ENCODE measurements at places on chromosomes 4 and X.

GRCh38 chr4:102736636-102737549 is 23.9 kb downstream of the MANBA start:
- DNase-seq, result no peak

DNA sequence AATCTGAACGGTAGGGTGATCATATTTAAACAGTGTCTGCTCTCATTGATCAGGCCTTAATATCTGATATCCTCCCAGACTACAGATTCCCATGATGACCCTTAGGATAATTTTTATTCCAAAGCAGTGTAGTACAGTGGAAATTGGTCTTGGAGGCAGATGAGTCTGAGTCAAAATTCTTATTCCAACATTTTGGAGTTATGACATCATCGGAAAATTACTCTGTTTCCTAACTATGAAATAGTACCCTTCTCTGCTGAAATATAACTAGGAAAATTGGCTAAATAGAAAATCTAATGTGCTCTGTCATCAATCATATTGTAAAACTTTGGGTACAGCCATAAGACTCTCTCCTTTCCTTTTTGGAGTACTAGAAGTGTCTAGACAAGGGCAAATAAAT is 583.3 kb downstream of the STPG2 start:
- no peak for DNase-seq

DNA sequence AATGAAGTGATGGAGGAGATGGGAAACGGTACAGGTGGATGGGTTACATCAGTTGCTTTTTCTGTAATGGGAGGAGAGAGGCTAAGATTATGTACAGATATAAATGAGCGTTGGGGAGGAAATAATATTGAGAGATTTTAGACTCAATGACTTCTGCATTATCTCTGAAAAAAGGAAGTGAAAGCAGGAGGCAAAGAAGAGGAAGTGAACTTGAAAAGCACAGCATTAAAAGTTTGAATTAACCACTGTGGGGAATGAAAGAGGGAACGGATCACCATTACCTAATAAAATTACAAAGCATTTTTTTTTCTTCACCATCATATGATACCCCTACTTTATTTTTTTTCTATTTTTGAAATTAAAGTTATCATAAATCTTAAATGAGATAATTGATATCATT is 1025.5 kb downstream of the RPA4 start:
- DNase-seq, result no peak

DNA sequence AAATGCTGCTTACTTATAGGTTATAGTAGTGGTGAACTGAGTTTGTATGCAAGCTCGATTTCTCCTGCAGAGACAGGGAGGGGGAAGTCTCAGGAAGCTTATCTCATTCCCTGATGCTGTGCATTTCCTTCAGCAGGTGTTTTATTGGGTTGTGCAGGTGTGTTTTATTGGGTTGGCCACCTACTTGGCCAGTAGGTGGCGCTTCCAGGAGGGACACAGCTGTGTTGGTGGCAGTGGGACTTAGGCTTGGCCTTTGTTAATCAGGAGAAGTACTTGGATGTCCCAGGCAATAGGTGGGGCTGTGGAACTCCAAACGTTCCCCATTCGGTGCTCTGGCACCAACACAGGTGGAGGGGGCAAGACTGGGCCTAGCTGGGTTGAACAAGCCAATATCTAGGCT is 196.0 kb upstream of the DCAF8L1 start:
- DNase-seq, result no peak

DNA sequence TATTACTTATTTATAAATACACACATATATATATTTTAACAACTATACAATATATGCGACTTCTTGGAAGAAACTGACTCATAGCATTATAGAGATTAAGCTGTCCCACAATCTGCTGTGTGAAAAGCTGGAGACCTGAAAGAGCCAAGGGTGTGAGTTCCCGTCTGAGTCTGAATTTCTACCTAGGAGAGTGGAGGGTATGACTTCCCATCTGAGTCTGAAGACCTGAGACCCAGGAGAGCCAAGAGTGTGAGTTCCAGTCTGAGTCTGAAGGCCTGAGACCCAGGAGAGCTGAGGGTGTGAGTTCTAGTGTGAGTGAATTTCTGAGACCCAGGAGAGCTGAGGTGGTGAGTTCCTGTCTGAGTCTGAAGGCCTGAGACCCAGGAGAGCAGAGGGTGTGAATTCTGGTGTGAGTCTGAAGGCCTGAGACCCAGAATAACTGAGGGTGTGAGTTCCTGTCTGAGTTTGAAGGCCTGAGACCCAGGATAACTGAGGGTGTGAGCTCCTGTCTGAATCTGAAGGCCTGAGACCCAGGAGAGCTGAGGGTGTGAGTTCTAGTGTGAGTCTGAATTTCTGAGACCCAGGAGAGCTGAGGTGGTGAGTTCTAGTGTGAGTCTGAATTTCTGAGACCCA is 8.9 kb upstream of the P2RY8 start:
- no peak for DNase-seq

DNA sequence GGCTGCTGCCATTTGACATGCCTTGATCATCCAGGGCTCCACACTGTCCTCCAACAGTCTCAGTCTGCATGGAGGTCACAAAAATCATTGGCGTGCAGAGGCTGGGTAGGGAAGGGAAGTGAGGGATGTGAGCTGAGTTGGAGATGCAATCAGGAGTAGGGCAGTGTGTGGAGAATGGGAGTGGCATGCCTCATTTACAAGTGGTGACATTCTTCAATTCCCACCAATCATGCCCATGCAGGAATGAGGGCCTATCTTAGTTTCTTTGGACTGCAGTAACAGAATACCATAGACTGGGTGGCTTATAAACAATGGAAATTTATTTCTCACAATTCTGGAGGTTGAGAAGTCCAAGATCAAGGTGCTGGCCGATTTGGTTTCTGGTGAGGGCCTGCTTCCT is 94.9 kb upstream of the PJA1 start:
- DNase-seq, result no peak

DNA sequence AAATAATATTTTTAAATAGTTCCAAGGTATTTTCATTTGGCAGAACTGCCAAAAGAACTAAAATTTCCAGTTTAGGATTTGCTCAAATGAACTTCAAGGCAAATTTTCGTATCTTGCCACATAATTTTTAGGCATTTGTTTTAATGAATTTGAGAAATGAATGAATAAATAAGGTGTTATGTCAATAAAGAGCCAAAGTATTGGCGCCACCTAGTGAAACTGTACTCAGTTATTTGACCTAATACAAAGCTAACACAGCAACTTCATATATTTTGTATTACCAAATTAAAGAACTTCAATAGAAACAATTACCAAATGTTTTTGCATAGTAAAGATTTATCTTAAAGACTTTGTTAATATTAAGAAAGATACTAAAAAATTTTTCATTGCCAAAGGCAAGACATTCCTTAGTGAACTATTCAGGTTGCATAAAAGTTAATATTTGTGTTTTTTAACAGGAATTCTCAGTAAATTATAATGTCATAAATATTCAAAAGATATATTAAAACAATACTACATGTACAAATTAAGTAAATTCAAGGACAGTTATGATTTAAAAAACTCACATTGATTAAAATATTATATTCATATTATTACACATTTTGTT is 50.3 kb downstream of the STPG2 start:
- DNase-seq, result no peak

DNA sequence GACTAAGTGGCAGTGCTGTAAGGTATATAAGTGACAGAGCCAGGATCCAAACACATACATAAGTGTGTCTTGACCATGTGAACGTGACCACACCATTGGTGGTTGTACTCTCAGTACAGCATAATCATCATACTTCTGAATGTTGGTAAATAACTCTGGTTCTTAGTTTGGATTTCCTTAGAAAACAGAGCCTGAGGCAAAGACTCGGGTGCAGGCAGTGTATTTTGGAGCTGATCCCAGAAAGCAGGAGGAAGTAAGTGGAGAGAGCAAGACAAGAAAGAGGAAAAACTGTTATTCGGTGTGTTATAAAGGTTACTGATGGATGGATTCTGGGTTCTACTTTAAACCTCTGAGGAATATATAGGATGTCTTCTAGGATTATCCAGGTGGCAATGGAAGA is 127.9 kb downstream of the SLC39A8 start:
- no peak for DNase-seq

DNA sequence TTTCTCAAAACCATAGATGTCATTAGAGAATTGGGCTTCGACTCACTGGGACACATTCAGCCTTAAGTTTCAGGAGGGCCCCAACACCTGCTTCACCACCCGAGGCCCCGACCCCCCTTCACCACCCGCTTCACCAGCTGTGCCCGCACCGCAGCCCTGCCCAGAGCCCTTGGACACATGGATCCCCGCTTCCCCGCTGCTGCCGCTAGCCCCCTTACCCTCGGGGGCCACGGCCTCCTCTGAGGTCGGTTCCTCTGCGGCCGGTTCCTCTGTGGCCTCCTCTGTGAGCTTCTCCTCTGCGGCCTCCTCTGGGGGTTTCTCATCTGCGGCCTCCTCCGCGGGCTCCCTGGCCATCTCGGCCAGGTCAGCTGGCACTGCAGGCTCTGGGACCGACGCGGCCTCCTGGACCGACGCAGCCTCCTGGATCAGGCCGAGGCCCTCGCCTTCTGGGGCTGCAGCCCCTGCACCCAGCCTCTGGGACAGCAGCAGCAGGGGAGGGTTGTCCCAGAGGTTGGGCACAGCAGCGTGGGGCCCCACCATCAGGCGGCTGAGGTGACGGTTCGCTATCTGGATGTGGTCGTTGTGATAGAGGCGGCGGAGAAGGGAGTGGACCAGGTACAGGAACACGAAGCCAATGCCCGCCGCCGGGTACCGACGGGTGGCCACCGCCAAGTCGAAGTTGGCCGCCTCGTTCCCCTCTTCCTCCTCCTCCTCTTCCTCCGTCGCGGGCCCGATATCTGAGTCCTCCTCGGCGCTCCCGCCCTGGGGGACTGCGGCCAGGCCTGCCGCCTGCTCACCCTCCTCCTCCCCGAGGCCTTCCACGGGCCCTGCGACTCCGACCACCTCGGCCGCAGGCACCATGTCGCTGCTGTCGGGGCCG is 748 bp downstream of the CT47B1 start:
- no peak for DNase-seq

DNA sequence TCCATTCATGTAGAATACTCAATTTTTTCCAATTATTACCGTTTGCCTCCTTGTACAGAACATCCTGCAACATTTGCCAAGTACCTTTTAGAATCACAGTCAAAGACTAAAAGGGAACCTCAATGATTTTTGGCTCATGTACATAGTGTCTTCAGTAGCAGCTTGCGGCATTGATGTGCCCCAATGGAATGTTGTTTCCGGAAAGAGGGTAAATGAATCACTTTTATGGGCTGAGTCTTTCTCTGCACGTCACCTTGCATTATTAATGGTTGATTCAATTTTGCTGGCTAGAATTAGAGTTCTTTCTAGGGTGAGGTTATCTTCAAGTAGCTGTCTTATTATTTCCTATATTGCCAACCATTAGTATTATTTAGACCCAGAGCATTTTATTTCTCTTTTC is 116.9 kb upstream of the GABRA2 start:
- DNase-seq, result no peak

- no peak for DNase-seq
These were observed 2.6 kb downstream of the UNC5C start for GRCh38 chr4:95546221-95546620.

DNA sequence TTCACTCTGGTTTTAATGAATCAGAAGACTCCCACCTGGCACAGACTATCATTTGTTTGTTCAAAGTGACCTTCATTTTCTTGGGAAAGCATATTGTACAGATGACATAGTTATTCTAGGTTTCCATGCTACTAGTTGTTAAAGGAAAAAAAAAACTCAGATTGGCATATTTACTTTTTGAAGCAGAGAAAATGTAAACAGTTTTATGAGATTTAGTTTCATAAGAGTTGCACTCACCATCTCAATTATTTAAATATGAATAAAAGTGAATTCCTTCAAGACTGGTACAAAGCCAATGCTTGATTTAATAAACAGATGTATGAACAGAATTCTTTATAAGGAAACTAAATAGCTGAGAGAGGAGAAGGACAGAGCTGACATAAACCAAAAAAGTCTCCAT is 280.3 kb upstream of the UGT8 start:
- DNase-seq, result no peak

DNA sequence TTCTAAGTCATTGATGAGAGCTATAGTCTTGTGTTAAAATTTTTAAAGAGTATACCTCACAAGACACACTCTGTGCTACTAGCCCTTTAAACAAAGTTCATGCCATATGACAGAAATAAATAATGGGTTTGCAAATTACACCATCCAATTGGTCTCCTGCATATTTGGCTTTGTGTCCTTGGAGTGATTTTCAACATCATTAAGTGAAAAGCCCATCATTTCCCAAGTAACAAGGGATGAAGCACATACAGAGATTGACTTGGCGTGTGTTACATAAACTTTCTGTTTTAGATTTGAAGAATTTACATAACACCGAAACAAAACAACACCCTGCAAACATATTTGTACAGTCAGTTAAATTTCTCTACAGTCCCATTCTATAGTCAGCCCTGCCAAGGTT is 216.9 kb upstream of the NEIL3 start:
- no peak for DNase-seq

GRCh38 chrX:104419211-104419610 is 146.8 kb upstream of the IL1RAPL2 start:
- no peak for DNase-seq

Data from activated CD8-positive, alpha-beta memory T cell treated with anti-CD3 and anti-CD28 coated beads for 4 hours (primary cell).